ENCODE measurements at places on chromosomes 6 and 20.

GRCh38 chr20:8720089-8720488 lies 348.8 kb upstream of the PLCB4 start:
- no peak for DNase-seq

- no peak for DNase-seq
Observed at GRCh38 chr6:143872201-143872600, 7.9 kb downstream of the ZC2HC1B start.

GRCh38 chr6:89501222-89501621 lies 68.3 kb downstream of the ANKRD6 start:
- no peak for DNase-seq

- no peak for DNase-seq
Observed at GRCh38 chr20:58901488-58902402, 49.2 kb downstream of the GNAS start.

DNA sequence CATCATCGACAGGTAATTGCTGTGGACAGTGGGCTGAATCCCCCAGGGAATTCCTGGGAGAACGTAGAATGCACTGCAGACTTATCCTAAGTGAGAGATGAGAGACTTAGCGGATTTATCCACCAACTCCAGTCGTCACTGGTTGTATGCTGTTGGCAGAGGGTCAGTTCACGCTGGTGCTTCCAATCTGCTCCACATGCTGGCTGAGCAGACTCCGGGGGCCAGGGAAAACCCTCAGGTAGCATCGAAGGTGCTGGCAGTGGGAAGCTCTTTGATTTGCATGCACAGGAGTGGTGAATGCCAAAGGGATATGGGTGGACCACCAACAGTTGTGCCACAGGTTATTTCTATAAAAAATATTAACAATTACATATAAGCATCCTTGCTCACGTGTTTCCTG lies 20.2 kb downstream of the TTLL9 start:
- DNase-seq: no peak

- DNase-seq: no peak
Observed at GRCh38 chr6:11815231-11815630, 36.6 kb upstream of the ADTRP start.

GRCh38 chr6:67642582-67642981 lies 992.5 kb upstream of the ADGRB3 start:
- DNase-seq: no peak

- DNase-seq: no peak
Observed at GRCh38 chr6:3882431-3882830, 33.3 kb downstream of the FAM50B start.

- no peak for DNase-seq
Observed at GRCh38 chr6:7642791-7643190, 52.8 kb downstream of the SNRNP48 start.

GRCh38 chr6:167829513-167829912 lies 2.8 kb downstream of the AFDN start:
- no peak for DNase-seq

GRCh38 chr6:169112483-169113320 lies 140.9 kb downstream of the THBS2 start:
- no peak for DNase-seq

DNA sequence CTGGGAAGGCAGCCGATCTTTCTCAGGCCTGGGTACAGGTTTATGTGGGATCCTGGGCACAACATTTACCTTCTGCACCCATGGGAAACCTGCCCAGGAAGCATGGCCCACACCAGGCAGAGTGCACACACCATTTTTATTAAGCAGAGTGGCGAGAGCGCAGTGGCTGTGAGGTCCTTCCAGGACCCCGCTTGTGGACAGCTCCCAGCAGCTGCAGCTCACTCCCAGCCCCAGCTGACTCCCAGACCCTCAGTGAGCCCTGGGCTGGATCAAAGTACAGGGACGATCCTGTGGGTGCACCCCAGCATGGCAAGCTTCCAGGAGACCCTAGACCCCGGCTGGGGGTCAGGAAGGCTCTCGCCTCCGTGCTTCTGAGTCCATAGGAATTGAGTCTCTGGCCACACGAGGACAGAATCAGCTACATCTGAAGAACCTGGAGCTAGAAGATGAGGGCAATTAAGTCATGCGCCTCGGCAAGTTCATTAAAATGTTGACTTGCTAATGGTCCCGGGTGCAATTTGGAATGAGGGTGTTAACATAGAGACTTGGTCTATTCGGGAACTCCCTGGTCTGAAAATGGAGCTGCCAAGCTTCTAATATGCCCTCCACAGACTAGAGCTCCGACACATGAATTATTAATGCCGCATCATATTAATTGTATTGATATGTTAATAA lies 65.4 kb upstream of the SLCO4A1 start:
- DNase-seq: no peak

GRCh38 chr6:45816674-45817297 lies 198.9 kb downstream of the CLIC5 start:
- no peak for DNase-seq

DNA sequence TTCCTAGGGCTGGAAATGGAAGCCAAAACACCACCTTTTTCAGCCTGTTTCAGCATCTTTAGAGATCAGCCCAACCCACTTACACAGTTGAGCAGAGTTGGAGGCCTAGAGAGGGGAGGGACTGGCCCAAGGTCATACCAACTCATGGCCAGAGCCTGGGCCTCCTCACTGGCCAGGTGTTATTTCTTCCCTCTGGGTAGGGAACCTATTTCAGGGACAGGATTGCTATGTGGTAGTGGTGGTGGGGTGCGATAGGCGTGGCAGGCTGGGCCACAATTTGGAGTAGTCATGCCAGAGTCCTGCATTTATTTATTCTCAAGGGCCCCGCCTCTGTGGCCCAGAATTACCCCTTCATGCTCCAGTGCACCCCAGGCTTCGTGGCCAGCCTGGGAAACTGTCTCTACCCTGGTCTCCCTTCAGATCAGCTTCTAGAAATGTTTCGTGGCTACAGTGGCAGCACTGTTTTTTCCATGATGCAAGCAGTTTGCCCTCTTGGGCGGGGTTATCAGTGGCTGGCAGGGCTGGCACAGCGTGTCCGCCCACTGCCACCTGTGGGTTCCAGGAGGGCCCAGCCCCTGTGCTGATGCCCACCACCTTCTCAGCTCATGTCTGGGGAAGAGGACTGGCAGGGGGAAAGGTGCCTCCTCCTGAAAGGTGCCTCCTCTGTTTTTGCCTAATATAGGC lies 6.2 kb downstream of the VEGFA start:
- no peak for DNase-seq

DNA sequence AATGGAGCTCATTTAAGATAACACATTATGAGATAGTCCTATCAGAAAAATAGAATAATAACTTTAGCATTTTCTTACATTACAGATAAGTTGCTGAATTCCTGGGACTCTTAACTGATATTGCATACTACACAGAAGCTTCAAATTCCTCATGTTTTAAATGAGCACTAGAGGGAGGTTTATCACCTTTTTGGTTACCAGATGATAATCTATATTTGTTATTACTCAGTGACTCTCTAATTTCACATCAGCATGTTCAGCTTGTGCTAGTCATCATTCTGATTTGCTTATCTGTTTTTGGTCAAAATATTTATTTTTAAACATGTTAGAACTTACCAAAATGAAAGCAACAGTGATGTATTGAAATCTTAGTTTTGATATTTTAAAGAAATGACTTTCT lies 20.5 kb upstream of the GJA10 start:
- no peak for DNase-seq

DNA sequence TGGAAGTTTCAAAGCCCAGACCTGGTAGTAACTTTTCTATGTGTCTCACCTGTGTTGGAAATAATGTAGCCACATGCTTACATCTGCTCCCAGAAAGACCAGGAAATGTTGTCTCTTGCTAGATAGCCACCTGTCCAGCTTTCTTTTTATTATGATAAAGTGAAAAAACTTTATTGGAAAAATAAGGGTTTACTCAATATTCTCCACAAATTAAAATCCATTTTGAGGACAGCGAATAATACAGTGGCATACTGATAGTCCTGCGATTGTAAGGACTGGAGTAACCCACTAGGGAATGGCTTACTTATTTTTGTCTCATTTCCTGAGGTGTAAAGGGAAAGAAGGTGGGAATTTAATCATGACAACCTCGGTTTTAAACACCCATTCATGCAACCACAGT lies 100.1 kb downstream of the HFE start:
- no peak for DNase-seq

- DNase-seq: no peak
Observed at GRCh38 chr6:35599761-35600658, 87.3 kb upstream of the TULP1 start.

DNA sequence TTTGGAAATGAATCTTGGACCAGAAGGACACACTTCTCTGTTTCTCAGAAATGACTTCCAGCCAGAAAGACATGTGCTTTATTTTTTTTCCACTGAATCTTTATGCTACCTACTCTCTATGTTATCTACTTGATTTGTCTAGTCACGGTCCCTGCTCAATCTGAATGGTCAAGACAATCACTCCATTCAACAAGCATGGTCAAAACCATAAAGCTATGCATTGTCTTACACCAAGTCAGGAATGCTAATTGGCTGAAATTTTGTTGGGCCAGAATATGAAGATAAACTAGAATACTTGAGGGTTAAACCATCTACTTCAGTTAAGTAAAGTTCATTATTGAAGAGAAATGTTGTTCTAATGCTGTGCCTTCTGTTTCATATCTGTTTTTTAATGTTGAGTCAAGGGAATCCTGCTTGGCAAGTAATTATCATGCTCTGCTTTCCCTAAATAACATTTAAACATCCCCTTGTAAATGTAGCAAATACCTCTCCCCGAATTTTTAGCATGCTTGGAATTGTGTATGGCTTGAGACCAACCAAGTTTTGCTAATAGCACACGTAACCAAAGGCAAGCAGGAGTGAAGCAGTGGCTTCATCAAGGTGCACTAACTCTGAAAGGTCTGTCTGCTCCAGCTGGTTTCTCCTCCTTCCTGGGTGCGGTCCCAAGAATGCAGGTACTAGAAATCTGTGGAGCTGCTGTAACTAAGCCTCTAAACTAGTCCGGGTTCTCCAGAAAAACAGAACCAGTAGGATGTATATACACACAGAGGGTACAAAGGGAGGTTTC lies 190.3 kb upstream of the CDYL start:
- DNase-seq: no peak

All from stimulated activated CD8-positive, alpha-beta memory T cell treated with anti-CD3 and anti-CD28 coated beads, Interleukin-12 subunit alpha, Interleukin-12 subunit beta, amount 100 ng/mL, for 1 hour (primary cell).